ENCODE measurements at places on chromosomes 5 and 9. TPM values are rescaled to one million over a fixed set of nuclear protein-coding genes. Genes with fewer than 3 reads are reported as not detected.

Gene C9orf50
- polyA plus RNA-seq = 0.78 TPM

Gene WNK2
- polyA plus RNA-seq = 23.4 TPM

Gene CEL
- 4.0 TPM for polyA plus RNA-seq

Gene TMEM174
- 22.4 TPM for polyA plus RNA-seq

Gene NDUFAF2
- polyA plus RNA-seq = 27.9 TPM

Gene PCSK1
- polyA plus RNA-seq = 0.18 TPM

Gene PIP5KL1
- 1.9 TPM for polyA plus RNA-seq

Gene PSD2
- 2.5 TPM for polyA plus RNA-seq

Gene HMMR
- 18.8 TPM for polyA plus RNA-seq

Gene RMRP
- not detected for polyA plus RNA-seq
